ENCODE measurements at places on chromosomes 12 and 14. TPM values are rescaled to one million over a fixed set of nuclear protein-coding genes. Genes with fewer than 3 reads are reported as not detected.

DNA sequence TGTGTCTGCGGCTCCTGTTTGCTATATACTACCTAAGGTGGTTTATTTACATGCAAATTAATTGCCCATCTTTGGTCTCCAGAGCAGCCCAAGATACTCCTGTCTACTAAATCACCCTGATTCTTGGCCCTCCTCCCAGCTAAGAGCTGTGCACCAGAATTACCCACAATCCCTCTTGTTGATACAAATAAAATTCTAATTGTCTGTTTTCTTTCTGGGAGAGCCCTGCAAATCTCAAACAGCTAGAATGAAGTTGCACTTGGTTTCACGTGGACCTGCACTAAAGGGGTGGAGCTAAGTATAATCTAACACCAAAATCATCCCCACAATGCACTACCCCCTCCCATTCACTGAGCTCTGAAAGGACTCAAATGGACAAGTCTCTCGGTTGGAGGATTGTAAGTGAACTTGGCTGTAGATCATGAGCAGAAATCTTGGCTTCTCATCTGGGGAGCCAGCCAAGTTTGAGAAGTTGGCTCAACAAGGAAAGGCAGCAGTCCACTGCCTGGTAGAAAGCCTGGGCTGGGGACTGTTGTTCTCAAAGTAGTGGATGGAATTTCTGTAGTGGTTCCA lies 6.6 kb downstream of the MAX start:
- peak; percentile 92 for DNase-seq

GRCh38 chr14:99603471-99604277 lies at the start of gene CCDC85C:
Gene CCDC85C (minus strand): TSS chr14:99604207. CDS start chr14:99603959, 248 bp downstream.
- peak; percentile 55 for DNase-seq

GRCh38 chr12:52924764-52925716 lies 20.2 kb upstream of the KRT8 start:
- no peak for DNase-seq

- DNase-seq, result peak; percentile 24
Measured at GRCh38 chr14:52363041-52363704, 49.1 kb downstream of the PTGER2 start.

DNA sequence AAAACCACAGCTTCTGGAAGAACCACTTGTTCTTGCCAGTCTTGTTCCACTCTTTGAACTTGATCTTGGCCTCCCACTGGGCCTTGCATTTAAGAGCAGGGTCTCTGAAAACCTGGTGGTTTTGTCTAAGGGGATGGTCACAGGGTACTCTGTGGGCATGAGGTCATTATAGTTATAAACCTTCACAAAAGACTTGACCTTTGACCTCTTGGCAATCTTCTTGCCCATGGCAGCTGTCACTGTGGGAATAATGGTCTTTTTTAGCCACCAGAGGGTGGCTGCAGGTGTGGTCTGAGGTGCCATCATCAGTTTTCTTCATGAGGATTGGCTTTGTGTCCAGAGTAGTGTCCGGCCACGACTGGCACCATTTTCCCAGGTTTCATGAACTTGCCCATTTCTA lies 9.1 kb downstream of the ATP6V0A2 start:
- no peak for DNase-seq

GRCh38 chr14:103108749-103109207 lies 14.3 kb downstream of the EXOC3L4 start:
- peak; percentile 73 for DNase-seq

DNA sequence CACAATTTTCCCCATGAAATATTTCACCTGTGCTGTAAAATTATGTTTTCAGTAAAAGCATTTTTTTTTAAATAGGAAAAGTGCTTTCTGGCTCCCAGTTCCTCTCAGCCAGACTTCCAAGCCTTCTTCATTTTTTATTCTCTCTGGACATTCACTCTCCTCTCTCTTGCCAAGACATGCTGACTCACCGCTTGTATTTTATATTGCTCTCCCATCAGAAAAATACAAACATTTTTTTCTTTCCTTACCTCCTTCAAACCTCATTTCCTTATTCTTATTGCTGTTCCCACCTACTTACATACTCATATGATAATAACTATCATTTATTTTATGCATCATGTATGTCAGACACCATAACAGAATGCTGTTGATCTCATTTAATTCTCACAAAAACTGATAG lies 37.7 kb upstream of the ZNF641 start:
- peak; percentile 11 for DNase-seq

GRCh38 chr14:54483846-54484245 lies 4.9 kb downstream of the GMFB start:
- no peak for DNase-seq

GRCh38 chr12:51531284-51531977 lies 59.6 kb upstream of the SCN8A start:
- no peak for DNase-seq

GRCh38 chr12:20486233-20486632 lies 117.9 kb downstream of the PDE3A start:
- DNase-seq, result no peak

DNA sequence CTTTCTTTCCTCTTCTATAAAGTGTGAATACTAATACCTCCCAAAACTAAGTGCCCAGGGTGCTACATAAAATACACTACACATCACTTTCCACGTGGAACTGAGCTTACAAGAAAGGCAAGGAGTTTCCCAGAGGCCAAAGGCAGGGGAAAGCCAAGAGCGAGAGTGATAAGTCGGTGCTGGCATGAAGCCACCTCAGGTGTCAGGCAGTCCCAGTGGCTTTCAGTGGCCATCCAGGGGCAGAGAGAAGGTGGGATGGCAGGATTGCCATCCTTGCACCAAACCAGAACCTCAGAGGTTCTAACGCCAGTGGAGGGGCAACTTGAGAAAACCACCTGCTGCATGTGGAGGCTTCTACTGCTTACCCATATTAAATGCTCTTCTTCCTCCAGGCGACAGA lies 79.7 kb upstream of the DIO3 start:
- DNase-seq, result no peak

- DNase-seq, result no peak
Measured at GRCh38 chr12:50234347-50234746, 49.0 kb downstream of the LIMA1 start.

DNA sequence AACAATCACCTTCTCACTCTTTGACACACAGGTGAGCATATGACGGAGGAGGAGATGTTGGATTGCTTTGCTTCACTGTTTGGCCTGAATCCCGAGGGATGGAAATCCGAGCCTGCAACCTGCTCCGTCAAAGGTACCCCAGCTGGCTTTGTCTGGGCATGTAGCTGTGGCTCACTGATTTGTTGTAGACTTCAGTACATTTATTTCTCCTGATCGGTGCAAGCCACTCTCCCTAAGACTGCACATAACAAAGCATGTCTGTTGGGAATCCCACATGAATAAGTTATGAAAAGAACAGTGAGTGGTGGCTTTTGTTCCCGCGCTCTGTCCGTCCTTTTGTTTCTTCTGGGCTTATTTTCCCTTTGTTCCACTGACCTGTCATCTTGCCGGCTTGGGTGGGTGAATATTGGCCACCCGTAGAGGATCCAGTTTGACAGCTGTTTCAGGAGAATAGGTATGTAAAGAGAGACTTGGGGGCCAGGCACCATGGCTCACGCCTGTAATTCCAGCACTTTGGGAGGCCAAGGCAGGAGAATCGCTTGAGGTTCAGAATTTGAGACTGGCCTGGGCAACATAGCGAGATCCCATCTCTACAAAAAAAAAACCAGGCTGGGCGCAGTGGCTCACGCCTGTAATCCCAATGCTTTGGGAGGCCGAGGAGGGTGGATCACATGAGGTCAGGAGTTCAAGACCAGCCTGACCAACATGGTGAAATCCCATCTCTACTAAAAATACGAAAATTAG lies 20.0 kb upstream of the BCL7A start:
- DNase-seq, result peak; percentile 69

DNA sequence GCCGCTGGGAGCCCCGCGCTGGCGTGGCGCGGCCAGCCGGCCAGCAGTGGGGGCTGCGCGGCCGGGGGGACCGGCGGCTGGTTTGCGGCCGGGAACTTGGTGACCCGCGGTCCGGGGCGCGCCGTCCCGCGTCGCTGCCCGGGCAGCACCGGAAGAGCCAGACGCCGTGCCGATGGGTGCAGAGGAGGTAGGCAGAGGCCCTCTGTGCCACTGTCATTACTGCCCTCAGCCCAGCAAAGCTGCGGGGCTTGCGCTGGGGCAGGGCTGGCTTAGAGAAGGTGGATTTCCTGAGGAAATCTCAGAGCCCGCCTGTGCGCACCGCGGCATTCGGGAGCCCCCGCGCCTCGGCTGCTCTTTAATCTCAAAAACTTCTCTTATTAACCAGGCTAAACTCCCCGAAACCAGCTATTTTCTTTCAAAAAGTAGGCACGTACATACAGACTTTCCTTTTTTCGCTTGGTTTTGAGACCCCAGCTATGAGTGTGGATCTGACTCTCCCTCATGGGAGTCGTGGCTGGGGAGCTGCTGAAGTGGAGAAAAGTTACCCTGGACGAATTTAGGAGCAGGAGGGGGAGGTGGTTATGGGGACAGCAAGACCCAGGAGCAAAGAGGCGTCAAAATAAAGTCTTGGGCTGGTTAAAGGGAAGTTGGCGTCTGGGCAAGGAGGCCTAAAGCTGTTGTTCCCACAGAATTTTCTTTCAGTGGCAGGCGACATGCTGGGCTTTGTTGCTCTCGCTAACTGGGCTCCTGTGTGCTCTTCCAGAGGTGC lies 802 bp downstream of the SUSD6 start:
- DNase-seq, result no peak

GRCh38 chr12:25295361-25295760 lies 44.6 kb upstream of the KRAS start:
- DNase-seq, result no peak

DNA sequence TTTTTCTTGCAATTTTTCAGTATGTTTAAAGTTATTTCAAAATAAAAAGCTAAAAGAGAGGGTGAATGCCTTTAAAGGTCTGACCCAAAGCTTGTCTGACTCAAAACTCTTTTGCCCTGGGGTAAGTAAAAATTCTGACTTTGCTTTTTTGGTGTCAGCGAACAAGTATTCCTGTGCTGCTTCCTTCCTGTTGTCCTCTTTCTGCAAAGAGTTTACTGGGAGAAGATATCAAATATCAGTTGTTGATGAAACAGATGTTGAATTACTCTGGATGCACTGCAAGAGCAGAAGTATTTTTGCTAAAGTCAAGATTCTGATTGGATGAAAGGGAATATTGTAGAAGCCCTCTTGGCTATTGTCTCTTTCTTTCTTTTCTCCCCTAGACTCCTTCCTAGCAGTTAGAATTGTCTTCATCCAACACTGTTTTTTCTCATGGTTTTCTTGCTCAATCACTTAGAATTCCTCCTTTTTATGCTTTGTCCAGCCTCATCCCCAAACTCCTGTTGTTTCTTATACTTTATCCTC lies 62.0 kb downstream of the DACT1 start:
- no peak for DNase-seq

DNA sequence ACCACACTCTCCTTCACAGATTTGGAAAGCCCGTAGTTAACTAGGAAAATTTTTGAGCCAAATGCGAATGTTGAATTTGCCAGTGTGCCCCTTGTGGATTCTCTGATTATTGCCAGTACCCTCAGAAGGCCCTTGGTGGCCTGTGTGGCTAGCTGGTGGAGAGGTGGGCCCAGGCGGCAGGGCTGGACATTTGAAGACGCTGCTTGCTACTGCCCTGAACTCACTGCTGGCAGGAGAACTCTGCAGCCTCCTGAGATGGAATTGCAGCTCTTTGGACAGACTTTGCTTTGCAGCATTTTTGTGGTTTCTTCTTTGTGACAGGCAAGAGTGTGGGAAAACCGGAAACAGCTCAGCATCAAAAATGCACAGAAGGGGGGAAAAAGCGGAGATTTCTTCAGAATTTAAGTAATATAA lies 97.6 kb downstream of the TGFB3 start:
- peak; percentile 47 for DNase-seq

Gene TMEM63C
- 0.92 TPM for total RNA-seq

Gene CLEC7A
- total RNA-seq, result 3.6 TPM

Gene TMPO
- 147 TPM for total RNA-seq

Gene NYNRIN
- total RNA-seq, result 35.1 TPM

Gene TTC6
- 5.2 TPM for total RNA-seq

Gene C12orf60
- total RNA-seq, result 1.3 TPM

Gene CD4
- total RNA-seq, result 3.7 TPM

Gene ALDH1L2
- total RNA-seq, result 11.9 TPM

Gene SMIM41
- total RNA-seq, result 0.82 TPM

Gene PPM1A
- 65.3 TPM for total RNA-seq

All from tongue (tissue), 3 donors.